Body of pancreas (tissue), 4 donors: ENCODE measurements at places on chromosomes 7 and 10.

DNA sequence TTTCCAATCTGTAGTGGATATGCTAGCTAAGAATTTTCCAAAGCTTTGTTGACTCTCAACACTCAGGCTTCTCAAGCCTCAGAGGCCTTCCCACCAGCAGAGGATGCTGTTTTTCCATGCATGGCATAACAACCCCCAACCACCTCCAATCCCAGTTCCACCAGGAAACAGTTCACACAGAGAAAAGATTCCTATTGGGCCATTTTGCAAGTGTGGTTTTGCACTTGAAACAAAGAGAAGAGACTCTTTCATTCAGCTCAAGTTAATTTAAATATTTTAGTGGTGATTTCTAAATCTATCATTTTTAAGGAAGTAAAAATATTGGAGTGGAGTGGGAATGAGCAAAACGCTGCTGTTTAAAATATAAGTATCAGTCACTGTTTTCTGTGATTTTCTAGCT, 105.6 kb upstream of the COL1A2 start:
- peak; percentile 82 for DNase-seq

DNA sequence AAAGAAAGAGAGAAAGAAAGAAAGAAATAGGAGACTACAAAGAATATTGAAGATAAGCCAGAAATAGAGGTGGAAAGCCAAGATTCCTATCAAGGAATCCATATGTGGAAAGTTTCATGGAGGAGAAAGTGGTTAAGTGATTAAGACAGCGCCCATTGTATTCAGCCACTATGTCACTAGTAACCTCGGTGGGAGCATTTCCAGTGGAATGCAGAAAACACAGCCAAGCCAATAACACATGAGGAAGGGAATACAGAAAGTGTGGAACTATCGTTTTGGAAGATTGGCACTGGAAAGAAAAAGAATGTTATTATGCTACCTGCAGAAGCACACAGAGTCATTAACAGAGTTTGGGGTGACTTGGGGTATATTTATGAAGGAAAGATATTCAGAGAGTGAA, 2.7 kb downstream of the MGAM2 start:
- DNase-seq, result peak; percentile 19

DNA sequence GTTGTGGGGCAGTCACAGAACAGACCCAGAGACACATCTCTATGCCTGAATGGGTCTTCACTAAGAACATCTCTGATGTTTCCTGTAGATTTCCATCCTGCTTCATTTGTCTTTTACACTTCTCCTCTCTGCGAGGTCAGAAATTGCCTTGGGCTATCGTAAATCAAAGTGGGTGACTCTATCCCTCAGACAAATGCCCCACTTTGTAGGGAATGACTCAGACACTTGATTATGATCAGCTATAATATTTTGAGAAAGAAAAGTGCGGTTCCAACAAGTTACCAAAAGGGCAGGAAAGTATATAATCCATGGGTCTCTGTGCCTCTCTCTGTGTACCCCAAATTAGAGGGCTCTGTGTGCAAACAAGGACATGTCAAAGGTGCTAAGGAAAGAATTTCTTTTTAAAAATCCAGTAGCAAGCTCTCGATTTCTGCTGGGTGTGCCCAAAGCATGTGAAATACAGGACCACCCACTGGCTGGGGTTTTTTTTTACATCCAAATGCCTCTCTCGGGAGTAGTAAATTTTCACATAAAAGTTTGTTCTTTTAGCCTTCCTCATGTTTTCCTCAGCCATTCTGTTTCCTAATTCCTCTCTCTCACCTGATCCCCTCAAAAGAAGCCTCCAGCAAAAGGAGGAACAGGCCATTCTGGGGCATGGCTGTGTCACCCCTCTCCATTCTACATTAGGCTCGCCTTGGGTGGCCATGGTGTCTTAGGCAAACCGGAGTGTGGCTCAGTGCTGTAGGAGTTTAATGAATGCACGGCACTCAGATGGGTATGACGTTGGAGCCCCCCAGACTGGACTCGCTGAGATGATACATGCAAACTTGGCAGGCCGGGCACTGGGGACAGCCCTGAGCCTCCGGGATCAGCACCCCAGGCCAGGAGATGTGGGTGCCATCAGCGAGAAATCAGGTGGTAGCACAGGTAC, 6.3 kb upstream of the OPN4 start:
- no peak for DNase-seq

DNA sequence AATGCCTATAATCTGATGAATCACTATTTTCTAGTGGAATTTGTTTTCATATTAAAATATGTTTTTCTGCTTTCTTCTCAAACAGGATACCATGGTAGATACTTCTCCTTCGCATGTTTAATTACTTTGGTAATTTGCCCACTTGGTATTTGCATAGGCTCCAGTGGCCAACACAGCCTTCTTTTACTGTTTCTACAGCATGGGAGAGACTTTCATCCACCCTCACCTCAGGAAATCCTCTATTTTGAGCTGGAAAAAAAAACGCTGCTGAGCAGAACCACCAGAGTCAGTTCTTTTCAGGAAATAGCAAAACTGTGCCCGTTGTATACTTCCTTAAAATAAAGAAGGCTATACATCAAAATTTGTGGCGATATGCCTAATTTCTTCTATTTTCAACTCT, 213.3 kb downstream of the MDFIC start:
- no peak for DNase-seq

GRCh38 chr7:27922907-27923641, 183.1 kb downstream of the TAX1BP1 start:
- DNase-seq, result no peak

- DNase-seq, result no peak
Observed at GRCh38 chr7:138400400-138400886, 59.6 kb upstream of the TRIM24 start.

- DNase-seq, result no peak
Observed at GRCh38 chr7:146449625-146450024, 333.0 kb downstream of the CNTNAP2 start.

GRCh38 chr10:78514459-78514858, 480.8 kb downstream of the RPS24 start:
- no peak for DNase-seq

GRCh38 chr7:71615017-71615416, 483.1 kb downstream of the GALNT17 start:
- DNase-seq, result no peak

- no peak for DNase-seq
Observed at GRCh38 chr7:32516551-32517100, 21.3 kb downstream of the AVL9 start.

DNA sequence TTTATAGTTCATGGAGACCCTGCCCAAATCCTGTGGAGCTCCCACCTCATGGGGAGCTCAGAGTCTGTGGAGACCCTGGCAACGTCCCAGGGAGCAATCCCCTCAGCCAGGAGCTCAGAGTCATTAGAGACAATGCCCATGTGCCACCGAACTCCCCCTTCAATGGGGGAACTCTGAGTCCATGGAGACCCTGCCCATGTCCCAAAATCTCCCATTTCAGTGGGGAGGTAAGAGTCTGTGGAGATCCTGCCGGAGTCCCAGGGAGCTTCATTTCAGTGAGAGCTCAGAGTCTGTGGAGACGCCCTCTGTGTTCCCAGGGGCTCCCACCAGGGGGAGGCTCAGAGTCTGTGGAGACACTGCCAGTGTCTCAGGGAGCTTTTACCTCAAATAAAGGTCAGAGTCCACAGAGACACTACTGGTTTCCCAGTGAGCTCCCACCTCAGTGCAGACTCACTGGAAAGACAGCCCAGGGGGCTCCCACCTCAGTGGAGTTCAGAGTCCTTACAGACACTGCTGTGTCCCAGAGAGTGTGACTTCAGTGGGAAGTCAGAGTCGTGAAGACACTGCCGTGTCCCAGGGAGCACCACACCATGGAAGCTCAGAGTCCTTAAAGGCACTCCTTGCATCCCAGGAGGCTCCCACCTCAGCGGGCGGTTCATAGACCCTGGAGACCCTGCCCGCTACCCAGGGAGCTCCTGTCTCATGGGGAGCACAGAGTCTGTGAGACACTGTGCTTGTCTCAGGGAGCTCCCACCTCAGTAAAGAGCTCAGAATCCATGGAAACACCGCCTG, 5.0 kb downstream of the MYO1G start:
- peak; percentile 49 for DNase-seq

DNA sequence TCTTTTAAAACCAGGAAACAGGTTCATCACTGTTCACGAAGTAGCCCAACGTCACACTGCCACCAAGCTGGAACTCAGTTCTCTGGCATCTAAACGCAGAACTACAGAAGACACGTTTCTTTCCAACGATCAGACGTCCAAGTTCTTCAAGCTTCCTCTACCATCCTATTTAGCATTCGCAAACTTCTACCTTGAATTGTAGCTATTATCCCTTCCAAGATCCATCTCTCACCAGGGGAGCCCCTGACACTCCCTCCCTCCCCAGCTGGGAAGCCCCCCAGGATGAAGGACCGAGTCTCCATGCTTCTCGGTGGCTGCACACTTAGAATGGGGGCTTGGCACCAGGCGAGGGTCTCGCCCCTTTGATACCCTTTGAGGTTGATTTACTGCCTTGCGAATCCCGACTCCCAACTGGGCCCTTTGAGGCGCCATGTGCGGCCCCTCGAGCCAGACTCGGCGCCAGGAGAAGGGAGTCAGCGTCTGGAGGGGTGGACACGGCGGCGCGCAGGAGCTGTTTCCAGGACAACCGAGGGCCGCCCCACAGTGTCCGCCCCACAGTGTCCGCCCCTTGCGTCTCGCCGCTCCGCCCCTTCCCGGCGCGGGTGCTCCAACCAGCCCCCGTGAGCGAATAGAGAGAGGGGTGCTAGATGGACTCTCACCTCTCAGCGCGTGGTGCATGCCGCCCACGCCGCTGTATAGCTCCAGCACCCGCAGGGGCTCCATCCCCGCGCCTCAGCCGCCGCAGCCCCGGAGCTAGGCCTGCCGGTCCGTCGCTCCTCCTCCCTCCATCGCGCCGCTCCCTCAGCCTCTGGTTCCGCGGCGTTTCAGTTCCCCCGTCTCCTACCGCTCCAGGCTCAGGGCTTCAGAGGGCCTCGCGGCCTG, at the start of gene TRDMT1:
Gene TRDMT1 (minus strand): TSS at position 761 of the 882 bp plus-strand sequence. CDS start 38 bp downstream, at position 723.
- peak; percentile 86 for DNase-seq

DNA sequence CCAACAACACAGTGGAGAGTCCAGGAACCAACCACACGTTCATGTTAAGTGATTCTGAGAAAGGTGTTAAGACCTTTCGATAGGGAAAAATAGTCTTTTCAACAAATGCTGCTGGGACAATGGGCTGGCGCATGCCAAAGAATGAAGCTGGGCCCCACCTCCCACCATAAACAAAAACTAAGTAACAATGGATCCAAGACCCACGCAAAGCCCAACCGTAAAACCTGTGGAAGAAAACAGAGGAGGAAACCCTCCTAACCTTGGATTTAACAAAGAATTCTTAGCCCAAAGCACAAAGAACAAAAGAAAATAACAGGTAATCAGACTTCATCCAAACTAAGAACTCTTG, 272.8 kb downstream of the ELFN1 start:
- no peak for DNase-seq

DNA sequence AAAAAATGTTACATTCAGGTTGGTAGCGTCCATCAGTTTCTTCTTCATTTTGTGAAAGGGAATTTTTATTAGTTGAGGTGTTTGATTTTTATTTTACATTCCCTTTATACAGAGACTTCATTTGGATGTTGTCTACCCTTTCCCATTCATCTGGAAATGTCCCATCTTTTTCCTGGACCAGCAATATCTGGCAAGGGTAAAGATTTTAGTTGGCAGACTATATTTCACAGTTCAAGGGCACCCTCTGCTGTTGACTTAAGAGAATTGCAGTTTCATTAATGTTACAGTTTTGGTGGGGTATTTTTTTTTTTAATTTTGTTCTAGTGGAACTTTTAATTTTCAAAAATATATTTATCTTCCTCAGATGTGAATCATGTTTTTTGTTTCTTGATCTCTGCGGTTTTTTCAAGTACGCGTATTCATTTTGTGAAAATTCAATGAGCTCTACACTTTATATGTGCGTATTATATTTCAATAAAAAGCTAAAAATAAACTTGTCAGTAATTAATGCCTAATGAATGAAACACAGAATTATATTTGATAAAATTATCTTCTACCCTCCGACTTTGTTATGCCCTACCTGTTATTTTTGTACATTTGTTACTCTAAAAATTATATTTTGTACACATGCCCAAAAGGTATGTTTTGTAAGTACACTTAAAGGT, 97.9 kb upstream of the KLF14 start:
- DNase-seq, result no peak

- DNase-seq, result peak; percentile 26
Observed at GRCh38 chr7:132742189-132742612, 165.9 kb upstream of the PLXNA4 start.
